Left ventricle myocardium inferior (tissue), 1 donor: ENCODE measurements at places on chromosomes 6 and 20. TPM values are rescaled to one million over a fixed set of nuclear protein-coding genes. Genes with fewer than 3 reads are reported as not detected.
A peak's percentile ranks its signal among the peaks of the same experiment; 100 is the strongest.

DNA sequence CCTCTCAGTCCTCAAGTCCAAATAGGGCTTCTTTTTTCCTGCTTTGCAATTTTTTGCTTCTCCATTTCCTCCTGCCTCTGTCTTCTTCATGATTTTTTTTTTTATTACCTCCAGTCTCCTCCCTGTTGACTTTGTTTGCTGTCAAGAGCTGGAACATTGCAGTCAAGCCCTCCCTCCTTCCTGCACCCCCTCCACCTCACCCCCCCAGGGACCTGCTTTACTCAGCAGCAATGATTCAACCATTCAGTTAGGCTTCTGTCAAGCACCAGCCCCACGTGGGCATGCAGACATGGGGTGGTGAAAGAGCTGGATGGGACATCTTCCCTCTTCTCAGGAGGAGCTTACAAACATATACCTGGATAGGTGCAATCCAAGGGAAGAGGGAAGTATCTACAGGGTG is 142.4 kb downstream of the LRFN2 start:
- DNase-seq = no peak

KHDRBS2 gene
- total RNA-seq = not detected

ABHD16B gene
- total RNA-seq = not detected

GRCh38 chr20:1930165-1930564 is 35.0 kb downstream of the SIRPA start:
- no peak for DNase-seq

- no peak for DNase-seq
These were observed 255.6 kb downstream of the MAFB start for GRCh38 chr20:40433341-40433861.

DNA sequence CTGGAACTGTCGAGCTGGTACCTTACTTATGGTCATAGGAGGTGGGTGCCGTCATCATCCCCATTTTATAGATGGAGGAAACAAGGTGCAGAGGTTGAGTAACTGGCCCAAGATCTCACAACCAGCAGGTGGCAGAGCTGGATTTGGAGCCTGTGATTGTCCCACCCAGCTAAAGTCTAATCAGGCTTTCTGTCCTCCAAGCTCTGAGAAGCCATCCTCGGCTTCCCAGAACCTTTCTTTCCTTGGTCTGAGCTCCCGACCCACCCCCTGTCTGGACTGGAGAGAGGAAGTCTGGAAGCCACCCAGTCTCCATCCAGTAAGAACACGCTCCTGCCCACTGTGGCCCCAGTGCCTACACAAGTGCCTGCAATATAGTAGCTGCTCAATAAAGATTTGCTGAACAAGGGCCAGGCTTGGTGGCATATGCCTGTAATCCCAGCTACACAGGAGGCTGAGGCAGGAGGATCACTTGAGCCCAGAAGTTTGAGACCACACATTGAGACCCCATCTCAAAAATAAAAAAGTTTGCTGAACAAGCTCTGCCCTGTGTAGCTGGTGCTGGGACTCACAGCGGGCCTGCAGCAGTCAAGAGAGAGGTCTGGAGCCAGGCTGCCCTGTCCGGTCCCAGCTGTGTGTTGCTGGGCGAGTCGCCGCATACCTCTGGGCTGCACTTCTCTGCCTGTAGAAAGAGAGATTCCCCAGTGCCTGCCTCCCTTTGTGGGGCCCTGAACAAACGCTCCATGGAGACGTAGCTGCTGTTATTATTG is 32.5 kb upstream of the DLGAP4 start:
- DNase-seq = no peak

- DNase-seq = peak; percentile 79
These were observed 595 bp upstream of the SRF start for GRCh38 chr6:43170417-43170930.

LY6G6F gene
- not detected for total RNA-seq

DNA sequence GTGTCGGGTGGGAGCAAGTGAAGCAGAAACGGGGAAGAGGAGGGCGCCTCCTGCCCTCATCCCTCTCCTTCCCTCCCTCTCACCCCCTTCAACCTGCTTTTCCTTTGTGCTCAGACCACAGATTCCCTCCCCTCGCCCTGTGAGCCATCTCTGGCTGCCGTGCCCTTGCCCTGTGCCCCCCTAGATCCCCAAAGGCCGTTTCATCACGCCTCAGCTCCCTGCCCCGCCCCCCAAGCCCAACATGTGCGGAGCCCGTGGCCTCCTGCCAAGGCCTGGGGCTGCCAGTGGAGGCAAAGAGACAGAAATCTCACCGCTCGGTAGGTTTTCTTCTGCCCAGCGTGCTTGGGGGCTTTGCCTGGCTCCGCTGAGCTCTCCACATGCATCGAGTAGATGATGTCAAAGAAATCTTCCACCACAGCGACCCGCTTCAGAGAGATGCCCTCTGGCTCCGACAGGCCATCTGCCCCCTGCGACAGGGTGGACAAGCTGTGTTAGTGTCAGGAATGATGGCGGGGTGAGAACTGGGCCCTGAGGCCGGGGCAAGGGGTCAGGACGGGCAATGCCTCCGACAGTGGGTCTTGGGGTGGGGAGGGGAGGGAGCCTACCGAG is 57.6 kb downstream of the NOL4L start:
- no peak for DNase-seq

GRCh38 chr6:39217177-39217864 is 12.0 kb downstream of the KCNK5 start:
- no peak for DNase-seq

SYNE1 gene
- 105 TPM for total RNA-seq

CTCFL gene
- total RNA-seq = not detected

DNA sequence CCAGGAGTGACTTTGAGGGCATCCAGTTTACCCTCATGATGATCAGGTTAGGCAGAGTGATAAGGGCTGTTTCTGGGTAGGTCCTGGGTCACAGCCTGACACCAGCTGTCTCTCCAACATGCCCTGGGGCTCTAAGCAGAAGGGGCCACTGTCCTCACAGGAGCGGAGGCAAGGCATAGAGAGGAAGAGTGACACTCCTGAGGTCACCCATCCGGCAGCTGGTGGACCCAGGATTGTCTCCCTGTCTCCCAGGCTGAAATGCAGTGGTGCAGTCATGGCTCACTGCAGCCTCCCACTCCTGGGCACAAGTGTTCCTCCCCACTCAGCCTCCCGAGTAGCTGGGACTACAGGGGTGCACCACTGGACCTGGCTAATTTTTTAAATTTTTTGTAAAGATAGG is 12.0 kb downstream of the DLGAP4 start:
- DNase-seq = no peak

GRCh38 chr6:53049415-53049814 is 15.8 kb upstream of the FBXO9 start:
- DNase-seq = no peak
